ENCODE measurements at places on chromosomes 6 and 20.

DNA sequence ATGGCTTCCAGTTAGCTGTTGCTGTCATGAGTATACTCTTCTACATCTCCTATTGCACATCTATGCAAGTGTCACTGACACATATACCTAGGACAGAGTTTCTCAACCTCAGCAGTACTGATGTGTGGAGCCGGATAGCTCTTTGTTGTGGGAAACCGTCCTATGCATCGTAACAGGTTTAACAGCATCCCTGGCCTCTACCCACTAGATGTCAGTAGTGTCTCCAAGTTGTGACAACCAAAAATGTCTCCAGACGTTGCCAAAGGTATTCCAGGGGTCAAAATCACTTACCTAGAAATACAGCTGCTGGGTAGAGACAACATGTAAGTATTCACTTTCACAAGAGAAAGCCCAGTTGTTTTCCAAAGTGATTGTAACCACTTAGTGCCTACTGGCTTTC is 637.6 kb downstream of the RNF144B start:
- DNase-seq, result peak; percentile 54

- no peak for DNase-seq
These were observed 1.1 kb downstream of the GJA10 start for GRCh38 chr6:89895276-89895874.

GRCh38 chr20:57350081-57350710 is 859 bp upstream of the RAE1 start:
- DNase-seq, result no peak

- no peak for DNase-seq
These were observed 133.9 kb downstream of the AGPAT4 start for GRCh38 chr6:161139766-161140553.

- DNase-seq, result no peak
These were observed 134.1 kb downstream of the CD109 start for GRCh38 chr6:73830119-73830518.

DNA sequence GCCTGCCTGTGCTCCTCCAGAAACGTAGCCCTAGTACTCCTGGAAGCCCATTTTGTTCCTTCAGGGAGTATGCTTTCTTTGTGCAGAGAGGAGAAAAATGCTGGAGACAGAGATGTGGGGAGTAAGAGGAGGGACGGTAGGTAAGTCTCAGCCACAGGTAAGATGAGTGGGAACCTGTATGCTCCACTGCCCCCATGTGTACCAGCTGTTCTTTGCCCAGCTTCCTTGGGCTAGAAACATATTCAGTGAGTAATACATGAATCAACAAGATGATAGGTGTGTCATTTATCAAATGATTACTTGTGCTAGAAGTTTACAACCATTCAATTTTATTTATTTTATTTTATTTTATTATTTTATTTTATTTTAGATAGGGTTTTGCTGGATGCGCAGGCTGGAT is 13.6 kb upstream of the CEP85L start:
- DNase-seq, result no peak

DNA sequence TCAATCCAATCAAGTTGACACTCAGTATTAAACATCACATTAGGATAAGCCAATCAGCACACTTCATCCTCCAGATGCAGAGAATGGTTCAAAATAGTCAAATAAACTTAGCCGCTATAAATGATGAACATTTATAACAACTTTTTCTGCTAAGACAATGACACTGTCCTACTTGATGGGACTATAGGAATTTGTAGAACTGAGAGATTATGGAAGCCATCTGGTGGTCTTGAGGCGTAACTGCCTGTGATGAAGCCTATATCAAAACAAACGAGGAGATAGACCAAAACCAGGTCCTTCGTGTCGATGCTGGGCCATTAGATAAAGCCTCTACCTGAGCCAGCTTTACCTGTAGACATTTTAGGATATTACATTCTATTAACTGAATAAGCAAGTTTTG is 631.1 kb downstream of the COL12A1 start:
- peak; percentile 24 for DNase-seq

- no peak for DNase-seq
These were observed 90.9 kb downstream of the PSMG4 start for GRCh38 chr6:3349388-3350251.

DNA sequence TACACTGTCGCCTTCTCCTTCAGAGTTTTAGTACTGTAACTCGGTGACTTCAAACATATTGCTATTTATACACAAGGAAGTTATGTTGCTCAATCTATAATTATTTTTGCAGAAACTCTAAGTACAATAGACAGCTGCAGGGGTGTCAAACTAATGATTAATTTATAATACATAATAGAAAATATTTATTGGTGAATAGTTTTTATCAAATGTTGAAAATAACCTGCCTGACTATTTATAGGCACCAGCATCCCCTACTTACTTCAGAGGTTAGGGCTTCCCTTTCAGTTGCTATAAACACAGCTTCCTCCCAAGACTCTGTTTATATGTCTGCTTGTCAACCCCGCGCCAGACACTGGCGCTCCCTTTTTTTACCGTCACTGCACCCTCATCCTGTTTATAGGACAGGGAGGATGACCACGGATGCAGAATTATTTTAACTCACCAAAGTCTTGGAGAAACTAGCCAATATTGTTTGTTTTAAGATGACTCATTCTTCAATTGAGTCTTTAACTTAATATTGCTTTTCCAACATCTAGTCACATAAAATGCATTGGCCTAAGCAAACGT is 225.0 kb downstream of the ALDH8A1 start:
- no peak for DNase-seq

DNA sequence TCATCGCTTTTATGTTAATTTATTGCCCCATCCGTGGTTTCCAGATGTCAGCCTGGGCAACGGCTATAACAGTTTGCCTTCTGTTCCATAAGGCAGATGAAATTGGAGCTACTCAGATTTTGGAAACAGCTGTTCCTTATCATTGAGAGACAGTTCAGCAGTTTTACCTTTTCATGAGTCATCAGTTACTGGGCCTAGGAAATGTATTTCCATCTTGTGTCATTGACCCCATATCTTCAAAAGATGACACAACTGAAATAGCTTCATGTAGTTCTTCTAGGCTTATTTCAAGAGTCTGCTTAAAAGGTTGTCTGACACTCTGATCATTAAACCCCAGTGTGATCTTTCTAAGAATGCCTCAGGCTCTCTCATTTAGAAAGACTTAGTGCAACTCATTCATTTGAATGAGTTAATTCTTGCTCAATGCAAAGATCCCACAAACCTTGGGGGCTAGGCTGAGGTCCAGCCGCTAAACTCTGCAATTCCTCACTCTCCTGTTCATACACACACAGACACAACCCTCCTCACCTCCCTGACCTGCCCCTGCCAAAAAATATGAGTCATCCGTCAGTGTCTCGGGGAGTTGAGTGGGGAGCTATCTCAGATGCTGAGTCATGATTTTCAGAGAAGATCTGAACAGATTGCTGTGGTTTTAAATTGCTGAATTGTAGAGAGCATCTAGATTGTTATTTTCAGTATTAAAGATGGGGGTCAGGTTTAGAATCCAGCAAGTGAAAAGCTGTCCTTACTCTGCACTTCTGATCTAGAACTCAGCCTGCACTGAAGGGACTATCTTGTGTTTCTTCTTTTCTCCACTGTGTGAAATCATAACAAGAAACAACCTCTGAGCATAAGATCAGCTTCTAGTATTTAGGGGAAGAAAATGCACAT is 61.8 kb downstream of the RPP40 start:
- DNase-seq, result peak; percentile 45

DNA sequence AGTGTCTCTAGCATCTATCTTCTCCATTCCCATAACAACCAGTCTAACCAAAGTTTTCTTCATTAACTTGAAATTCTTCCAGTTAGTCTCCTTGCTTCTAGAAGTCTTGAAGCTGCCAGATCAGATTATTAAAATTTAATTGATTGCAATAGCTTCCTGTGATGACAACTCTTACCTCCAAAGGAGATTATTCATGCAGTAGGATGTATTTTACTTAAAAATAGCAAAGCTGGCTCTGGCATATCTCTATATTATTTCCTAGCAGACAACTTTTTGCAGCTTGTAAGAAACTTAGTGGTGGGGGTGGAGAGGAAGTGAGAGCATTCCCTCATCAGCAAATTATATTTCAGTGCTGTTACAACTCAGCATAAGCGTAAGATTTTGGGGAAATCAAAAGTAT is 290.4 kb downstream of the GRIK2 start:
- no peak for DNase-seq

GRCh38 chr6:54291738-54292137 is 16.5 kb upstream of the TINAG start:
- no peak for DNase-seq

DNA sequence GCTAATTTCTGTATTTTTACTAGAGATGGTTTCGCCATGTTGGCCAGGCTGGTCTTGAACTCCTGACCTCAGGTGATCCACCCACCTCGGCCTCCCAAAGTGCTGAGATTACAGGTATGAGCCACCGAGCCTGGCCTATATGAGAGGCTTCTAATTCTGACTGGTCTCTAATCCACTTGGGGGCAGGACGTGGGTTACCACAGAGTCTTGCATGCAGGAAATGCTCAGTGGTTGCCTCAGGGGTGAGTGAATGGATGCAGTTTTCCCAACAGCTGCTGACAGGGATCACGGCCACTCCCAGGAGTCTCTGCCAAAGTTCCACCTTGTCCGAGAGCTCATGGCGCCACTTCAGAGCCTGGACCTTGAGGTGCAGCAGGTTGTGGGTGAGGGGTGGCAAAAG is 6.4 kb upstream of the FANCE start:
- DNase-seq, result no peak

- no peak for DNase-seq
These were observed 55.6 kb upstream of the PROKR2 start for GRCh38 chr20:5372371-5372770.

GRCh38 chr6:55882718-55883569 is 7.6 kb upstream of the BMP5 start:
- DNase-seq, result no peak

DNA sequence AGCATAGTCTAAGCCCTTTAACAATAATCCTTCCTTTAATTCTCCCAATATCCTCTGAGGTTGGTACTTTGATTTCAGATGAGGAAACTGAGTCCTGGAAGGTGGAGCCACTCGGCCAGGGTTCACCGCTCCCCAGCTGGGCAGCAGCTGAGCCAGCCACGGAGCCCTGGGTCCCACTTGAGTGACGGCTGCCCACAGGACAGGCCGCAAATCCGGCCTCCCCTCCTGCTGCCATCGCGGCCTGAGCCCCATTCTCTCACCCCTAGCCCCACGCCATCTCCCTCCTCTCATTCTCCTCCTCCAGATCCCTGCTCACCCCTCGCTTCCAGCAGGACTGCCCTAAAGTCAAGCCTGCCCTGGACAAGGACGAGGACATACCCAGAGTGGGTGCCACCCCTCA is 41.4 kb downstream of the AGPAT4 start:
- DNase-seq, result no peak

GRCh38 chr20:32072168-32072750 is 20.2 kb downstream of the HCK start:
- no peak for DNase-seq

DNA sequence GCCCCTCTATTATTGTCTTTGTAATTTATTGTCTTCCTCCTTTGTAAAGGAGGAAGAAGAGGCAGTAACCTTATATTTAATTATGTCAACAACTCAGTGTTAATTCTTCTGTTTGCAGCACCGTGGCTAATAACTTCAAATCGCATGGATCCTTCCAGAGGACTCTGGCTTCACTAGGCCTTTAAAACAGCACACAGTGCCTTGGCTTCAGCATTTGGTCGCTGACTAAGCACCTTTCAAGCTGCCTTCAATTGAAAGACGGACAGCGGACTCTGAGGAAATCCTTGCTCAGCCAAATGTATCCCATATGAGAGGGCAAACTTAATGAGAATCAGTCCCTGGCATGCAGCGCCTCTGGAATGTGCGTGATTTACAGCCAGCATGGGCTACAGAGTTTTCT is 64.2 kb downstream of the SGK1 start:
- DNase-seq, result no peak

GRCh38 chr6:163577404-163577803 is 162.9 kb downstream of the QKI start:
- DNase-seq, result no peak

DNA sequence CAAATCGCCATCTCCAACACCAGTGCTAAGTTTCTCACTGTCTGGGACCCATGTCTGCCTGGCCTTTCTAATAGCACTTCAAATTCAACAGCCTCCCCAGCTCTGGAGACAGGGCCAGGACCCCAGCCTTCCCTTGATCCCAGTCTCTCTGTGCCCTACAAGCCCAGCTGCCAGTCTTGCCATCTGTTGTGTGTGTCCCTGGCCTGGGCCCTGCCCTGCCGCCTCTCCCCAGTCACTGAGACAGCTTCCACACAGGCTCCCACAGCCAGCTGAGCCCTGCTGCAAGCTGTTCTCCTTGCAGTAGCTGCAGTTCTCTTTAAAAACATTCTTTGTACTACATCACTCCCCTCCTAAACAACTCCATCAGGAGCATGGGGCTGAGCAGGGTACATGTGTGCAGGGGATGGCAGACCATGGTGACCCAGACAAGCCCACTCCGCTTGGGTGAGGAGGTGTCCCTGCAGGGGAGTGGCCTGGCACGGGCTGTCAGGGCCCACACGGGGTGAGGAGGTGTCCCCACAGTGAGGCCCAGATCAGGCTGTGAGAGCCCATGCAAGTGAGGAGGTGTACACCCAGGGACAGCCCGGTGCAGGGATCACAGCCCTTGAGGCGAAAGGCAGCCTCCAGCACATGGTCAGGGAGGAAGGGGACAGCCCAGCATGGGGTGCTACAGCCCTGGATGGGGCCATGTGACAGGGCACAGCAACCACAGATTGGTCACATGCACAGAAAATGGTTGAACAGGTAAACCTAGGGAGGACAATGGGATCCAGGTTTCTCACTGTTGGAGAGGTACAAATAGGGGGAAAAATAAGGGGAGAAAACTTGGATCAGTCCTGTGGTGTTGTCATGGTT is 16.2 kb downstream of the CST7 start:
- DNase-seq, result no peak

- DNase-seq, result peak; percentile 35
These were observed 318.1 kb downstream of the CLIC5 start for GRCh38 chr6:45697605-45698004.

DNA sequence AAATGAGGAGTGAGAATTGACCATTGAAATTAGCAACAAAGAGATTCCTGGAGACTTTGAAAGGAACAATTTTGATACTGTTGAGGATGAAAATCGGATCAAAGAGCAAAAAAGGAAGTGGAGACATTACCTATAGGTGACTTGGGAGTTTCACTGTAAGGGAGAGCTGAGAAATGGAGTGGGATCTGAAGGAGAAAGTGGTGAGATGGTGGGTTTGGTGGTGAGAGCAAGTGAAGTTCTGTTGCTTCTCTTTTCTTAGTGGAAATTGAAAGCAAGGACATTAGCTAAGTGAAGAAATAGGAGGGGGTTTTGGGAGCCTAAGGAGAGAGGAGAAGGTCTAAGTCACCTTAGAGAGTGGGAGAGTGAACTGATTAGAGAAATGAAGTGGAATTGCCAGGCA is 4.2 kb downstream of the ERGIC3 start:
- DNase-seq, result no peak

GRCh38 chr6:153976921-153977693 is 61.9 kb upstream of the OPRM1 start:
- no peak for DNase-seq
